ENCODE measurements at places on chromosomes 2 and 18.
A peak's percentile ranks its signal among the peaks of the same experiment; 100 is the strongest.

- DNase-seq = no peak
These were observed 479.1 kb upstream of the NRXN1 start for GRCh38 chr2:51511002-51511401.

- peak; percentile 29 for DNase-seq
These were observed at the start of gene TMEM178A for GRCh38 chr2:39665811-39666490. Gene TMEM178A (plus strand): TSS chr2:39665917. CDS start chr2:39665975, 58 bp downstream.

DNA sequence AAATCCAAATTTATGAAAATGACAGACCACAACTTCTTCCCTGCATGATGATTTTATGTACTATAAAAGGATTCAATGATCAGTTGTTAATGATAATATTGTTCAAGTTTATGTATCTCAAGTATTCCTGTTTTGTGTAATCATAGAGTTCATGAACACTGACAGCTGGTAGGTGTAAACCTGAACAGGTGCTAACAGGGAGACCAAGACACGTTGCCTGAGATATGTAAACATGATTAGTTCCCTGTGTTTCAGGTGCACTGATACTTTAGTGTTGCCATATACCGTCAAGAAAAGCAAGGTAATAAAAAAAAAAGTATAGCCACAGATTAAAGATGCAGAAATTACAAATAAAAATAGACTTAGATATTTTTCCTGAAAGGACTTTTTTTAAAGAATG lies 131.8 kb downstream of the BAZ2B start:
- DNase-seq = peak; percentile 11

DNA sequence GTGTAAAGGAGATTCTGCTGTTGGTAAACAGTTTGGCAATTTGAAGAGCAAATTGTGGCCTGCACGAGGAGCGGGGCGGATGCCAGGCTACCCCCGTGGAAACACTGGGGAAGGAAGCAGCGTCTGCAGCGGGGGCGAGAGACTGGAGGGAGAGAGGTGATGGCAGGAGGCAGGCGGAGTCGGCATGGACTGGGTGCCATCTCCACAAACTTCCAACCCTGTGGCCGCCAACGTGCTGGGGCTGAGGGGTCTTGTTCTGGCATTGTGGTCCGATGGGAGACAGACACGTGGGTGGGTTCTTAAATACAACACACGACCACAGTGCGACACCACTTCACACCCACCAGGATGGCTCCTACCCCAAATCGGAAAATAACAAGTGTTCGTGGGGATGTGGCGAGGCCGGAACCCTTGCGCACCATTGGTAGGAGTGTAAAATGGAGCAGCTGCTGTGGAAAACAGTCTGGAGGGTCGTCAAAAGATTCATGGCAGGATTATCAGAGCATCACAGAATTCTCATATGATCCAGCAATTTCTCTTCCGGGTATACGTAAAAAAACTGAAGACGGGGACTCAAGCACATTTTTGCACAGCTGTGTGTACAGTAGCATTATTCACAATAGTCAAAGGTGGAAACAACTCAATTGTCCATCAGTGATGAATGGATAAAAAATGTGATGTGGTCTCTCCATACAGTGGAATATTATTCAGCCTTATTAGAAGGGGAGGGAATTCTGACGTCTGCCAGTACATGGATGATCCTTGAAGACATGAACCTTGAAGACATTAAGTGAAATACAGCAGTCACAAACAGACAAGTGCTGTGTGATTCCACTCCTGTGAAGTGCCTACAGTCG lies 82.4 kb upstream of the HPCAL1 start:
- DNase-seq = no peak

- no peak for DNase-seq
These were observed 10.6 kb downstream of the PLCD4 start for GRCh38 chr2:218618102-218618860.

GRCh38 chr18:46031741-46032140 lies 40.3 kb downstream of the PSTPIP2 start:
- no peak for DNase-seq

DNA sequence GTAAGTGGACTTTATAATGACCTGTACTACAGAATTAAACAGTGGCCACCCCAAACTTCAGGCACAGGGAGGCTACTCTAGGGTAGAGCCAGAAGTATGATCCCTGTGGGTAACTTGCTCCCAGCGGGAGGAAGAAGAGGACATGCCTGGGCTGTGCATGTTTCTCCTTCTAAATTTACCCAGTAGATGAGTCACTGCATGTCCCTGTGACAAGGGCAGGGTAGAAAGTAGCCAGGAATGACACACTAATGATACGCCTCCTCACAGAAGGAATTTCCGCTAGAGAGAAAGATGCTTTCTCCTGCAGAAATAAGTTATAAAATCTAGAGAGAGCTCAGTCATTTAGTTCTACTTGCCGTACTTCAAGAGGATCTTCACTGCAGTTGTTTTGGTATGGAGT lies 7.5 kb downstream of the ACYP2 start:
- no peak for DNase-seq

- DNase-seq = peak; percentile 20
These were observed 27.5 kb upstream of the PGAP1 start for GRCh38 chr2:196954001-196954400.

DNA sequence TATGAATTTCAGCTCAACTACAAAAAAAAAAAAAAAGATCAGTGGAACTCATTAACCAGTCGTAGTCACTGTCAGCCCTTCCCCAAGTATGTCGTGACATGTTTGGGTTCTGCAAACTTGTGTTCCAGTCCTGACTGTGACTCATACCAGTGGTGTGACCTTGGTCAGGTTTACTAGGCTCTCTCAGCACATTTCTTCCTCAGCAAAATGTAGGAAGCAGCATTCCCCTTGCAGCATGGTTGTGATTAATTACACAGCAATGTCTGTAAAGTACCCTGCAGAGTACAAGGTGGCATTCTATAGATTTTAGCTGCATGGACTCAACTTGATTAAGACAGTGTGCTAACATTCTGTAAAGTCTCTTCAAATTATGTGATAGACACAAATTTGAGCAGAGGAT lies 156.9 kb downstream of the LAMA1 start:
- no peak for DNase-seq

DNA sequence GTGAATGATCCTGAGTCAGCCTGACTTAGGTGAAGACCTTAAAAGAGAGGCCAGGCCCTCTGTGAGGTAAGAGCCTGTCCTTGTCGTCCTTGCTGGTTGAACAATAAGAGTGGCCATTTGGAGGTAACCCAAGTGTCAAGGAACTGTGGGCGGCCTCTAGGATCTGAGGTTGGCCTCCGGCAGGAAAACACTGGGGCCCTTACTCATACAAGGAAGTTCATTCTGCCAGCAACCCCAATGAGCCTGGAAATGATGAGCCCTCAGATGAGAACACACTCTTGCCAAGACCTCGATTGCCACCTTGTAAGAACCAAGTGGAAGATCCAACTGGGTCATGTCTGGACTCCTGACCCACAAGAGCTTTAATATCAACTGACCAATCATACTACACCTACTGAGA lies 95.5 kb upstream of the LRATD1 start:
- no peak for DNase-seq

GRCh38 chr18:79642626-79643025 lies 37.0 kb upstream of the CTDP1 start:
- no peak for DNase-seq

DNA sequence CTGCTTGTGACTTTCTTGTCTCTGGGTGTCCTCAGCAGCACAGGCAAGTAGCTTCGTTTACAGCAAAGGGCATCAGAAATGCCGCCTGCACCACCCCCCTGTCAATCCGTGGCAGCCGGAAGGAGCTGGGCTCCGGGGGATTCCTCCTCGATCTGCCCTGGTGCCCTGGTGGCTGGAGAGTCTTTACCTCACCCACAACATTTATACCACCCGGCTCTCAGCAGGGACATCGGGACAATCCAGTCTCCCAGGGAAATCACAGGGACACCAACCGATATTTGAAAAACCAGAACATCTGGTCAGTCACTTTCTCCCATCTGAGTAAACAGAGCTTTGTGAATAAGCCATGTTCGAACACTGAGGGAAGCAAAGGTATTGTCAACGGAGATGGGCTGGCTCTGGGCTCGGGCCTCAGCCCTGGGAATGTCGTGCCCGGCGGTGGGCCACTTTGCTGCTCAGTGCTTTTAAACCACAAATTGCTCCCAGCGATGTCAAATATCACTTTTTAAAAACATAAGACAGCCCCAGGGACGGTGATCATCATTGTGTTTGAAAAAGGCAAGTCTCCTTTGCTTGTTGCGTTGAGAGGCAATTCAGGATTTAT lies 210.0 kb upstream of the SALL3 start:
- DNase-seq = peak; percentile 82

GRCh38 chr18:77052983-77053309 lies 79.6 kb downstream of the MBP start:
- DNase-seq = no peak

DNA sequence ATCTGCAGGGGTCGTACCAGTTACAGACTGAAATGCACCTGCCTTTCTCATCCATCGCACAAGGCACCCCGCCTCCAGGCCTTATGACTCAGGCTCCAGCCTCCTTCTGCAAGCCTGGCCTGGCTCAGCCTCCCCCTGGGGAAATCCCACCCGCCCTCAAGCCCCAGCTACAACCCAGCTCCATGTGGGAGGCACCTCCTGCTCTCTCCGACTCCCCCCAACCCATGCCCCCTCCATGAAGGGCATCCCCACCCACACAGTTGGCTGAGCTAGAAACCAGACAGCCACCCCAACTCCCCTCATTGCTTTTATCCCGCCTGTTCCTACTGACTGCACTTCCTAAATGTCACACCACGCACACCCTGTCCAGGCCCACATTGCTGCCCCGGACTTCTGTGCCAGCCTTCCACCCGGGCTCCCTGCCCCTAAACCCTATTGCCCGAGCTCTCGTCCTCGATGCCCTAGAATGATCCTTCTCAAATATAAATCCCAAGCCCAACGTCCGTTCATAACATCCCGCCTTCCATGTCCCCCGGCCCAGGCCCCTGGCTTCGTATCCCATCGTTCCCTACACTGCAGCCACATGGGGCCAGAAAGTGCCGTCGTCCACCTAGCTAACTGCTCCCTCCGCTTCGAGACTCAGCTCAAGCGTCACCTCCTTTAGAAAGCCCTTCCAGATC lies 9.9 kb downstream of the DNMT3A start:
- no peak for DNase-seq

- no peak for DNase-seq
These were observed 211.7 kb downstream of the RNF152 start for GRCh38 chr18:61681065-61681464.

GRCh38 chr2:31267437-31268120 lies 33.6 kb downstream of the EHD3 start:
- no peak for DNase-seq

- DNase-seq = no peak
These were observed 82.0 kb upstream of the MEX3C start for GRCh38 chr18:51279367-51279984.

GRCh38 chr18:3660739-3661515 lies 211.0 kb downstream of the TGIF1 start:
- no peak for DNase-seq

DNA sequence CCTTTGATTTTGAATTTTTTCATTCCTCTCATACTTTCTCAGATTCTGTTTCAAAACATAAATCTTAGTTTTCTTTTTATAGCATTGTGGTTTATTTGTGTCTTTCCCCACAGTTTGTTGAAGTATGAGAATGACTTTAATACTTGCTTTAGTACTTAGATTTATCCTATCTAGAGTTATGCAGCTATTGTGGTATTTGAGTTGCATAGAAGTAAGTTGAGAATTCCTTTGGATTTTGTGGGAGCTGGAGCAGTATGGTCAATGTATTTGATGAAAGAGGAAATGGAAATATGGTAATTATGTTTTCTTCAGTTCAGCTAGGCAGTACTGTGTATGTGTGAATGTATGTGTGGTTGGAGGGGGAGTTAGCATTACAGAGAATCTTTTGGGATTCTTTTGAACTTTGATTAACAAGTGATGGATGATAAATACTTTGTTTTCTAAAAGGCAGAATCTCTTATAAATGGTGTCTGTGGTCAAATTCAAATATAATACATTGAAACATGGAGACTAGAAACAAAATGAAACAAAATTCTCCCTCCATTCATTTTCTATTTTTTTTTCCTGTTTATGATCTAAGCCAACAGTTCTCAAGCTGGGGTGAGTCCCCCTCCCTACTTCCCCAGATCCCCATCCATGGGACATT lies 3.0 kb downstream of the ACVR2A start:
- no peak for DNase-seq

DNA sequence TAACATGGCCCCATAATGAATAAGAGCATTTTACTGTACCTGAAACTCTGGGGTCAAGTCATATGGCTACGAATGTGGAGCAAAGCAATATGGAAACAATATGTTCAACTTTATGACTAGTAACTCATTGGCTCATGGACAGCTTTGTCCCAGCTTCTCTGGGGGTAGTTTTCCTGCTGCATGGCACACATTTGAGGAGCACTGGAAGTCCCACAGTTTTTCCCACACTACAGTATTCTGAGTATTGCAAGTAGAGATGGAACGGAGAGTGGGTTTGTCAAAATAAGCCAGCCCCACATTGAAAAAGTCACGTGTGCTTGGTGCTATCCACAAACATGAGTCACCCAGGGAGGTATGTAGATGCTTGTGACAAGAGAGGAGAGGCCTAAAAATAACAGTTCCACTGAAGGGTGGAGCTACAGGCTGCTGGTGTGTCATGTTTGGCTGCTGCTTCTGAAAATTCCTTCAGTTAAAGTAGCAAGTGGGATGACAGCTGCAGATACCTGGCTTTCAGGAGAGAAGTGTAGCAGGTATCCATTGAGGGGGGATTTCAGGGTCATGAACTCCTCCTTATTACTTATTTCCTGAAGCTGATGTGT lies 48.2 kb upstream of the CTAGE1 start:
- DNase-seq = no peak

DNA sequence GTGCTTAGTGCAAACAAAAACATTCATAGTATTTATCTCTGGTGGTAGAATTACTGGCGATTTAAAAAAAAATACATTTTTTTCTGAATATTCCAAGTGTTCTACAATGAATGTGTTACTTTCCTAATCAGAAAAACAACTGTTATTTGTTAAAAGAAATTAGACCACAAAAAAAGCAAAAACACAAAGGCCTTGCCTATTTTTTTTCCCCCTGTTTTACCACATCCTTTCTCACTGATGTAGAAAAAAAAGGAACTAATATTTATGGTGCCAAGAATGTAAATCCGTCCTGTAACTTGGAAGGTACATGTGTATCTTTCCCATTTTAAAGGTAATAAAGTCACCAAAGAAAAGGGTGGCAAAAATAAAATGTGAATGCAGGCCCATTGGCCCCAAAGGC lies 28.4 kb upstream of the MGAT4A start:
- no peak for DNase-seq

DNA sequence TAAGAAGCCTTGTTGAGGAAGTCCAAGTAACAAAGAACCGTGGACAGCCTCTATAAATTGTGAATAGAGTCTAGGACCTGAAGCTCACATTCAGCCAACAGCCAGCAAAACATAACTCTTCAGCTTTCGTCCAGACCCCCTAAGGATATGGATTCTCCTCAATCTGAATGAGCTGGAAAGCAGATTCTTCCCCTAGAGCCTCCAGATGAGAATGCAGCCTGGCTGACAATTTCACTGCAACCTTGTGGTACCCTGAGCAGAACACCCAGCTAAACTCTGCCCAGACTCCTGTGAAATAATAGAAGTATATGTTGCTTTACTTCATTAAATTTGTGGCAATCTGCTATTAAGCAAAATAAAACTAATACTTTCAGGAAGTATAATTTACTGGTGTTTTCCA lies 483.5 kb upstream of the SLC8A1 start:
- DNase-seq = no peak

GRCh38 chr2:191036363-191036762 lies 22.4 kb upstream of the STAT1 start:
- no peak for DNase-seq

All from NCI-H1092 treated with DMSO at 0.1 percent for 48 hours (cell line).